ENCODE measurements at places on chromosomes 16 and 17.

GRCh38 chr17:80474961-80475909, 1.2 kb downstream of the NPTX1 start:
- DNase-seq: no peak

GRCh38 chr16:80150978-80151721, 389.6 kb upstream of the DYNLRB2 start:
- DNase-seq: no peak

GRCh38 chr17:40614431-40615067, 33.1 kb downstream of the SMARCE1 start:
- no peak for DNase-seq

GRCh38 chr16:1213231-1213630, 11.8 kb downstream of the TPSG1 start:
- no peak for DNase-seq

DNA sequence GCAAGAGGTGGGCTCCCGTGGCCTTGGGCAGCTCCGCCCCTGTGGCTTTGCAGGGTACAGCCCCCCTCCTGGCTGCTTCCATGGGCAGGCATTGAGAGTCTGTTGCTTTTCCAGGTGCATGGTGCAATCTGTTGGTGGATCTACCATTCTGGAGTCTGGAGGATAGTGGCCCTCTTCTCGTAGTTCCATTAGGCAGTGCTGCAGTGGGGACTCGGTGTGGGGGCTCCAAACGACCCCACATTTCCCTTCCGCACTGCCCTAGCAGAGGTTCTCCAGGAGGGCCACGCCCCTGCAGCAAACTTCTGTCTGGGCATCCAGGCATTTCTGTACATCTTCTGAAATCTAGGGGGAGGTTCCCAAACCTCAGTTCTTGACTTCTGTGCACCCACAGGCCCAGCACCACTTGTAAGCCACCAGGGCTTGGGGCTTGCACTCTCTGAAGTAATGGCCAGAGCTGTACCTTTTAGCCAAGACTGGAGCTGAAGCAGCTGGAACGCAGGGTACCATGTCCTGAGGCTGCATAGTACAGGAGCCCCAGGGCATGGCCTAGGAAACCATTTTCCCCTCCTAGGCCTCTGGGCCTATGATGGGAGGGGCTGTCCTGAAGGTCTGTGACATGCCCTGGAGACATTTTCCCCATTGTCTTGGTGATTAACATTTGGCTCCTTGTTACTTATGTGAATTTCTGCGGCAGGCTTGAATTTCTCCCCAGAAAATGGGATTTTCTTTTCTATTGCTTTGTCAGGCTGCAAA, 6.0 kb downstream of the PRKAR1A start:
- no peak for DNase-seq

GRCh38 chr17:33940769-33941370, 314.2 kb upstream of the CCL2 start:
- no peak for DNase-seq

DNA sequence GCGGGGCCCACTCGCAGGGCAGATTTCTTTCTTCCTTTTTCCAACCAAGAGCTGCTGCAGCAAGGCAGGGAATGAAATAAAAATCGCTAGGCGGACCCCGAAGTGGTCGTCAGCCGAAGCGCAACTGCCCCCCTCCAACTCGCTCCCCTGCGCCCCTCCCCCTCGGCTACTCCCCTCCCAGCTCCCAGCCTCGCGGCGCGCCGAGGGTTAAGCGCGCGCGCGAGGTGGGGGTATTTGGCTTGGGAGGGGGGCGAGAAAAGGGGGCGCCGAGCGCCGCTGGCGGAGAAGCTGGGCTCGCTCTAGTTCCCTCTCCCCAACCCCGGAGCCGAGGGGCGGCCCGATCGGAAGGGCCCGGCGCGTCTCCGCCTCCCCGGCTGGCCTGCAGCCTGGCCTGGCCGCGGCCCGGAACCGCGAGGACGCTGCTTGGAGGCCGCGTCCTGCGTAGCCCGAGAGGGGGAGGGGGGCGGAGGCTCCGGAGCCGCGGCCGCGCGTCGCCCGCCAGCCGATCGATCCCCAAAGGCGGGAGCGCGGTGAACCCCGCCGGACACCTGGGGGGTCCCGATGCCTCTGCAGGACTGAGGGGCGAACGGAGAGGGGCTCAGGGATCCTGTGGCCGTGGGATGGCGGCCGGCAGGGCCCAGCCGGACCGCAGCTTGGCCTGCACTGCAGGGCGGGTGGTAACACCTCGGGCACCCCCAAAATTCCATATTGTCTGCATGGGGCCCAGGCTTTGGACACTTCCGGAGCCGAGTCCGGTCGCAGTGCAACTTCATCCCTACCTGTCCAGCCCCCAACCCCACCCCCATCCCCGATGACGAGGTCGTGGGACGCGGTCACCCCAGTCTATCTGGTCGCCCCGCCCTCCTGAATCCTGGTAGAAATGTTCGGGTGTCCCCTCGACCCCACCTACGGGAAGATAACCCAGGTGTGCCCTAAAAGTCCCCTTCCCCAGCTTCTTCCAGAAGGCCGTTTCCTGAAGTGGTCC, 4.9 kb upstream of the CBX4 start:
- no peak for DNase-seq

DNA sequence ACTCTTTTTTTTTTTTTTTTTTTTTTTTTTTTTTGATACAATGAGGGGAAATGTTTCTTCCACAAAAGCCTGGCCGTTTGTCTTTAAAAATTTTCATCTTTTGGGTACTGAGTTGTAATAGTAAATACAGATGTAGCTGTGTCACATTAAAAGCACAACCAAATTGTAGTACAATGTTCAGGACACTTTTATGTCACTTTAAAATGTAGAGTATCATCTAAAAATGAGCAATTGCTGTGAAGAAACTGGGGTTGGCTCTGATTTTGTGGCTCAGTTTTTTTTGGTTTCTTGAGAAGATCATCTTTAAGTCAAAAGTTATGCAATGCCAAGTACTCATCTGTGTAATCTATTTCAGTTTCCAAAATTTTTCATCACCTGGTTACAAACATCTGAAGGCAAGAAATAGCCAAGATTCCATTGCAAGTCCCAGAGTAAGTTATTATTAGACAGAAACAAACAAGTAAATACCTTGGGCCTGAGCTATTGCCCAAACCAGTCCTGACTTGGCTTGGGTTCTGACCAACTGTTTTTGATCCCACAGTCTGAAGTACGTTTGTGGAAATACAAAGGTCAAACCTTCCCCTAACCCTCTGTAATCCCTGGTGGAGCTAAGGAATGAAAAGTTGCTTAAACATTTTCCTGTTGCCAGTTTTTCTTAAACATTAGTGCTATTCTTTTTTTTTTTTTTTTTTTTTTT, 717.2 kb downstream of the WWOX start:
- DNase-seq: no peak

- DNase-seq: no peak
These were observed 23.7 kb upstream of the RCVRN start for GRCh38 chr17:9928601-9929333.

DNA sequence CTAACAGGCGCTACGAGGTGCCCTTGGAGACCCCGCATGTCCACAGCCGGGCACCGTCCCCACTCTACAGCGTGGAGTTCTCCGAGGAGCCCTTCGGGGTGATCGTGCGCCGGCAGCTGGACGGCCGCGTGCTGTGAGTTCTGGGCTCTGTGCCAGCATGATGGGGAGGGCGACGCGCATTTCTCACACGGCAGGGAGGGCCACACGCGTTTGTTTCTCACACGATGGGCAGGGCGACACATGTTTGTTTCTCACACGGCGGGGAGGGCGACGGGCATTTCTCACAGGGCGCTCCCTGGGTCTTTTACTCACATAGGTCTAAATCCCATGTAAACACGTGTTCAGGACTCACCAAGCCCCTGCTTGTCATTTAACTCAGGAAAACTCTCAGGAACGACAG, 4.4 kb downstream of the GAA start:
- no peak for DNase-seq

- DNase-seq: no peak
These were observed 9.0 kb downstream of the CANT1 start for GRCh38 chr17:79000396-79001189.

DNA sequence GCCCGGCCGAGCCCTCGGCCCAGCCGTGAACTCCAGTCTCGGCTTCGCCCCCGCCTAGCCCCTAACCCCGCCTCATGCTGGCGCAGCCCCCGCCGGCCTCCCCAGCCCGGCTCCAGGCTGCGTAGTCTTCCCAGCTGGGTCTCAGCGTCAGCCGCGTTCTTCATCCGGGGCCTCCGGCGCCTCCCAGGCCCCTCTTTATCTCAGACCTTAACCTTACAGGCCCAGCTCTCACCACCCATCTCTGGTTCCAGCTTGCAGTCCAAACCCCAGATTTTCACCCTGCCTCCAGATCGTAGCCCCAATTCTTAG, at the start of gene PROCA1:
PROCA1 (minus strand) TSS at position 166 of the 309 bp plus-strand sequence. CDS start 228 bp downstream, outside the sequence.
- DNase-seq: peak; percentile 39

- DNase-seq: no peak
These were observed 64.6 kb downstream of the FTO start for GRCh38 chr16:53768593-53768992.

DNA sequence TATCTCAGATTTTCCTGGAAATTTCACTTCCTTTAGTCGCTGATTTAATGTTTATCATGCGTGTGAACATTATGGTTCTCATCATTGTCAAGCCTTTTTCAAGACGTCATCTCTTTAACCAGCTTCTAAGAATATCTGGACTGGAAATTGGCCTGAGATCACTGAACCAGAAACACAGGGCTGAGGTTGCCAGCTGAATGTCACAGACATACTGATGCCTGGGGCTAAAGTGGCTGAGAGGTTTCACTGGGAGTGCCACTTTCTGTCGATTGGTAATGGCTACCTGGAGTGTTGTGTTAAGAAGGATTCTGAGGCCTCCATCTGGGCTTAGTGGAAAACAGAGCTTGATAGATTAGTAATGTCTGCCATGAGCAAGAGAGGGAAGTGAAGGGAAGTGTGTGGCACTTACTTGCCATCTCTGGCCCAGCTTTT, 54.2 kb downstream of the CRISPLD2 start:
- no peak for DNase-seq

GRCh38 chr17:66412857-66413558, 110.6 kb downstream of the PRKCA start:
- no peak for DNase-seq

- no peak for DNase-seq
These were observed 199.6 kb downstream of the KATNIP start for GRCh38 chr16:27749547-27749875.

DNA sequence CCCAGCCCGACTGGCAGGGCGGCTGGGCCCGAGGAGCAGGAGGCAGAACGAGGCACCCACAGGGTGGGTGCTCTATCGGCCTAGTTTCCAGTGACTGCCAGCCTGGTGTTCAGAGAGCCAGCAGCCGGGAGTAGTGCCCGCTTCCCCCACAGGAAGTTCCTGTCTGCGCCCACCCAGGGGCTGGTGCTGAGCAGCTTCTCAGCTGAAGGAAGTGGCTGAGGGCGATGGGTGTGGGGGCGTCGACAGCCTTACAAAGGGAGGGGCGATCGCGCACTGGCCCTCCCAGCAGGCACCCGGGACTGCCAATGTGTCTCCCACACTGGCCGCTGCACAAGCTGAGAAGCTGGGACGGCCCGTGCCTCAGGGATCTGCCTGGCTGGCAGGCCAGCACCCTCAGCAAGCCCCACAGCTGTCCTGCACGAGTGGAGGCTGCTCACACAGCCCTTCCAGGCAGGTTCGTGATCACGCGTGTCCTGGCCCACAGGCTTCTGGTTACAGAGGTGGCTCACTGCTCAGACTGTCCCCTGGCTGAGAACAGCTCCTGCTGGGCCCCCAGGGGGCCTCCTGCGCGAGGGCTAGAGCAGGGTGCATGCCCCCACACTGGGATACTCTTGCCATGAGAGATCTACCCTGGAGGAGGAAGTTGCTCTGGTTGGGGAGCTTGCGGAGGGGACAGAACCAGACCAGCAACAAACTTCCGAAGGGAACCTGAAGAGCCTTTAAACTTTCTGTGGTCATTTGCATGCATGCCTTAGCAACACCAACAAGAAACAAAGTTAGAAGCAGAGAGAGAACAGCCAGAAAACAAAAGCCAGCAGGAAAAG, 2.5 kb downstream of the RNF166 start:
- peak; percentile 76 for DNase-seq

- no peak for DNase-seq
These were observed 22.7 kb upstream of the CPSF4L start for GRCh38 chr17:73284354-73284753.
